ENCODE measurements at places on chromosomes 1 and 21.

DNA sequence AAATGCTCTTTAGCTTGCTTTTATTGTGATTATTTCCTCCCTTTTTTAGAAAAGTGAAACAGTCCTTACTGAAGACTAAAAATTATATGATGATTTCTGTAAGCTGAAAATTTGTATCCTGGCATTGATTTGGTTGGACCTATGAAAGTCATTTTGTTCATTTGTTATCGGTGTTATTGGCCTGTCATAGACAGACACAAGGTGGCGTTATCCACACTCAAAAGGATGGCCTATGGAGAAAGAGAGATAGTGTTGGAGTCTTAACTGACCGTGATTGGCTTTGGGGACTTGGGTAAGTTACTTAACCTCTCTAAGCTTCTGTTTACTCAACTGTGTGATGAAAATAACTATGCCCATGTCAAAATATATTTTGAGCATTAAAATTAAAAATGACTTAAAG is 203.6 kb upstream of the CHODL start:
- DNase-seq: peak; percentile 17

GRCh38 chr1:89826594-89826993 is 5.8 kb downstream of the LRRC8D start:
- DNase-seq: no peak

DNA sequence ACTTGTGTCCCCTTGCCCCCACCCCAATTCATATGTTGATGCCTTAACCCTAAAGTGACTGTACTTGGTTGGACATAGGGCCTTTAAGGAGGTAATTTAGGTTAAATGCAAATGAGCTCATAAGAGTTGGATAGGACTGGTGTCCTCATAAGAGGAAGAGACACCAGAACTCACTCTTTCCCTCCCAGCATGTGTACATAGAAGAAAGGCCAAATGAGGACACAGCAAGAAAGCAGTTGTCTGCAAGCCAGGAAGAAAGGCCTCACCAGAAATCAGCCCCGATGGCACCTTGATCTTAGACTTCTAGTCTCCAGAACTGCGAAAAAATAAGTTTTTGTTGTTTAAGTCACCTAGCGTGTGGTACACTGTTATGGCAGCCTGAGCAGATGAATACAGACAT is 45.5 kb downstream of the RAB3GAP2 start:
- DNase-seq: no peak

DNA sequence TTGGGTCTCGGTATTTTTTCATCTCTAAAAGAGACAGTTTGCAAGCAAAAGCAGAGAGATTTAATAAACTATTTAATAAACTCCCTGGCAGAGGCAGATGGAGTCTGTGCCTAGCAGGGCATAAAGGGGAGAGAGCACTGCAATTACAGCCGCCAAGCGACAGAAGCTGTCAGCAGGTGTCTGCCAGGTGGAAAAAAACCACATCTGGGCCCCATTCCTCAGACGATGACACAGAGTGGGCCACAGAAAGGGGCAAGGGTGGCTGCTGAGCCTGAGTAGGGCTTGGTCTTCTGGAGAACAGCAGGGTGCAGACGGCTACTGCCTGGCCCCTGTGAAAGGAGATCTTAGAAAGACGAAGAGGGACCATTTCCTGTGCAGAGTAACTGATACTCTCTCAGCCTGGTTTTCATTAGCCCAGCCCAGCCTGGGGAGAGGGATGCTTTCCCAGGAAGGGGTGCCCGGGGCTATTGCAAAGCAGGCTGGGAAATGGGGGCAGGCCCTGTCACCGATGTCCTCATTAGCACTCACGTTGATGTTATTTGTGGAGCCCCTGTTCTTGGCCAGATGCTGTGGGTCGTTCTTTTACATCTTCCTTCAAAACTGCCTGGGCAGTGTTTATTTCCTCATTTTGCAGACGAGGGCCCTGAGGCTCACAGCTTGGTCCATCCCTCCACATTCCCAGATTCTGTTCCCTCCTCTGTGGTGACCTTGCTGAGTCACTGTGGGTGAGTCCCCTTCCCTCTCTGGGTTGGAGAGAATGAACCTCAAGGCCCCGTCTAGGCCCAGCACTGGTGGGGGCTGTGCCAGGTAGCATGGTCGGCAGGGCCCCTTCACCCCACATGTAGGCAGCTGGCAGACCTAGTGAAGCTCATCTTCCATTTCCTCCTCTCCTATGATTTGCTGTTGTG is 472.7 kb downstream of the PTPRU start:
- DNase-seq: no peak

GRCh38 chr1:33626801-33627200 is 154.4 kb downstream of the ZSCAN20 start:
- DNase-seq: no peak

Data from CD4-positive, alpha-beta T cell treated with Interleukin-10 for 1 hour (primary cell).